NCI-H1048 (cell line): ENCODE measurements at places on chromosomes 13 and 19.

DNA sequence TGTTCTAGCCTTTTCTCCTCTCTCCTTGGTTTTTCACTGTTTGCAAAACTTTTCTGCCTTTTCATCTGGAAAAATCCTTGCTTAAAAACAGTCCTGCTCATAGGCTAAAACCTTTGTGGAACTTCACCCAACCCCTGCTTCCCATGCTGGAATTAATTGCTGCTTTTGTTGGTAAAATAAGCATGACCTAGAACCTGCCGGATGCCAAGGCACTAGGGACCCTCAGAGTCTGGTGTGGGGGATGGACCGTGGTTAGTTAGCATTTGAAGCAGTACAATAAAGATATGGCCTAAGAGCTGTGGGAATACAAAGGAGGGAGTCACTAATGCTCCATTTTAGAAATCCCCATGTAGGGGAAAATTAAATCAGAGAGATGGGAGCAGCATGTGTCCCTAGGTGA lies 326.3 kb downstream of the KCNRG start:
- DNase-seq: no peak

GRCh38 chr19:5131506-5132205 lies 162.7 kb downstream of the KDM4B start:
- no peak for DNase-seq

DNA sequence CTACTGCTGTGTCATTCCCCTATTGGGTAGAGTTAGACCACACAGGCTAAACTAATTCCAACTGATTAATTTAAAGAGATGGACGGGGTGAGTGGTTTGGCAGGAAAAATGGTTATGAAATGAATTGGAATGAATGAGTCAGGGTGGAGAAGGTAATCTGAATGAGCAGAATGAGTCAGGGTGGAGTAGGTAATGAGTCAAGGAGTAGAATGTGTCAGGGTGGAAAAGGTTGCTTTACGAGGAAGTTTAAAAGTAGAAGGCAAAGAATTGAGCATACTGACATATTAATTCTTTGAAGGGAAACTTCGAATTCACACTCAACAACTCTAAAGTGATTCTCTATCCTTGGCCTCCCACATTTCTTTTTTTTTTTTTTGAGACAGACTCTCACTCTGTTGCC lies 12.7 kb upstream of the ZNF121 start:
- DNase-seq: no peak

DNA sequence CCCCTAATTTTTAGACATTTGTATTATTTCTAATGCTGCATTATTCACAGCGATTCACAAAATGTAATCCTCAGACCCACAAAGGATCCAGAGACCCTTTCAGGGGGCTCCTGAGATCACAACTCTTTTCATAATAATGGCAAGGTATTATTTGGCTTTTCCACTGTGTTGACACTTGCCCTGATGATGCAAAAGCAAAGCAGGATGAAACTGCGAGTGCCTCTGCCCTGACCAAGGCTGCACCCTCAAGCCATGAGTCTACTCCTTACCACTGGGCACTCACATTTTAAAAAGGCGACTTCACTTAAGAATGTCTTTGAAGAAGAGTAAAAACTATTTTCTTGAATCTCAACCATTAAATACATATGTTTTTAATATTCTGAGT lies 11.4 kb downstream of the ELF1 start:
- DNase-seq: no peak

DNA sequence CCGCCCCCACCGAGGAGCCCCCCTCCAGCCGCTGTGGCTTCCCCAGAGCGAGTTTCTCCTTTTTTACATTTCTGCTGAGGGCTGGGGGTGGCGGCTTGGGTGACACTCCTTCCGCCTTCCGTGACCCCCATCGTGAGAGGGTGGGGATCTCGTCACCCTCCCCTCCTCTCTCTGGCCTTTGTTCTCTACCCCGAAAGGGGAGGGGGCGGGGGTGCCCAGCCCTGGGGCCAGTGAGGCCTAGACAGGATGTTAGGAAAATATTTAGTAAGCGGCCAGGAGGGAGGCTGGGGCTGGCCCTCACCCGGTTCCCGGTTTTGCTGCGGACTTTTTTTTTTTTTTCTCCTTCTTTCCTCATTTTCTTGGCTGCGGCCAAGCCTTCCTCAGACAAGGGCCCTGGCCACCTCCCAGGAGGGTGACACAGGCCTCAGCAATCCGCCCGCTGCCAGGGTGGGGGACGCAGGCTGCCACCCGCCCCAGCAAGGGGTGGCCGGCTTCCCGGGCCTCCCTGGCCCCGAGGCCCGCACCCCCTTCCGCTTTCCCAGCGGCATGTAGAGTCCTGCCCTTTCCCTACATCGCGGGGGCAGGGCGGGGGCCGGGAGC lies 3.9 kb downstream of the MIDN start:
- DNase-seq: no peak

- DNase-seq: no peak
These were observed 361.9 kb upstream of the GPC6 start for GRCh38 chr13:92864584-92865284.

DNA sequence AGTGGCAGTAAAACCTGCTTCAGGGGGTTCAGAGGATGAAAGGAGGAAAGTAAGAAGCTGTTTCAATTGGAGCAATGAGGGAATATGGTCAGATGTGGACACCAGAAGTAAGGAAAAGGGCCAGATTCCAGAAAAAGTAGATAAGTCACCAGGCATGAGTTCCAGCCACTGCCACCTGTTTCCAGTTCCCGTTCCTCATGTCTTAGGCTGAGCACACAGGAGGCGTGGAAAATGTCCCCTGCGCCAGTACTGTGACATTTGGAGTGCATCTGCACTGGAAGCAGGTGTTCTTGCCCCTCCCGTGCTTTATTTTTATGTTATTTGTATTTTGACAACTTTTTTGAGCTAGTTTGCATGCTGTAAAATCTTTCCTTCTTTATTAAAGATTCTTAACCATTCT lies 25.3 kb downstream of the LMO7 start:
- DNase-seq: no peak

DNA sequence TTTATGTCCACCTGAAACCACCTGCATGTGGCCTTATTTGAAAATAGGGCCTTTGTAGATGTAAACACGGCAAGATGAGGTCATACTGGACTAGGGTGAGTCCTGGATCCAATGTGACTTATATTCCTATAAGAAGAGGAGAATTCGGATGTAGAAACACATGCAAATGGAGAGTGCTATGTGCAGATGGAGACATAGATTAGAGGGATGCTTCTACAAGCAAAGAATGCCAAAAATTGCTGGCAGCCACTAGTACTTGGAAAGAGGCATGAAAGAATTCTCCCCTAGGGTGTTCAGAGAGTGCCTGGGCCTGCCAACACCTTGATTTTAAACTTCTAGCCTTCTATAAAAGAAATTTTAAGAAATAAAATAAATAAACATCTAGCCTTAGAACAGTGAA lies 226.1 kb downstream of the RFC3 start:
- DNase-seq: no peak

GRCh38 chr19:2834294-2834871 lies 6.9 kb upstream of the ZNF555 start:
- DNase-seq: no peak

- DNase-seq: no peak
These were observed 8.0 kb downstream of the GPATCH1 start for GRCh38 chr19:33089010-33089409.

- DNase-seq: no peak
These were observed 12.4 kb downstream of the TNFSF13B start for GRCh38 chr13:108281901-108282300.

- peak; percentile 84 for DNase-seq
These were observed 1.5 kb upstream of the ATP5F1D start for GRCh38 chr19:1239796-1240737.

- no peak for DNase-seq
These were observed 12.2 kb downstream of the PIP5K1C start for GRCh38 chr19:3687774-3688706.

DNA sequence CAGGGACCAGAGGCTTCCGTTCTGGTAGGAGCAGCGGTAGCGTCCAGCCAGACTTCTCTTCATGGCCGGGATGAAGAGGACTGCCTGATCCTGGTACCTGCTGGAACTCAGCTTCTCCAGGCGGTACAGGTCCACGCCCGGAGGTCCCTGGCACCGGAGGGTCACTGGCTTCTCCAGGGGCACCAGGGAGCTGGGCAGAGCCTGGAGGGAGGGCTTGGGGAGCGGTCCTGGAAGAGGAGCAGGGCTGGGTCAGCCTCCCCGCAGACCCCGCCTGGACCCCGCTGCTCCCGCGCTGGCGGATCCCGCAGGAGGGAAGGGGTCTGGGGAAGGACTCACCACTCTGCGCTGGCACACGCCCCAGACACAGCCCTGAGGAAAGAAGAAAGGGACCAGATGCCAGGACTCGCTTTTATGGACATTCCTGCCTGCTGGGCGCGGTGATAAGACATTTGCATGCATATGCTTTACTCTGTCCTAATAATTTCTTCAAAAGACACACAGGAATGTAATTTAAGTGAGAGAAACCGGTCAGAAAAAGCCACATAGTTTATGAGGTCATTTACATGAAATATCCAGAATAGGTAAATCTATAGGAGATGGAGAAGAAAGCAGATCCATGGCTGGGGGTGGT lies 5.8 kb downstream of the GP6 start:
- no peak for DNase-seq

- no peak for DNase-seq
These were observed 201.2 kb upstream of the UBL3 start for GRCh38 chr13:30051531-30052060.

- no peak for DNase-seq
These were observed 40.3 kb downstream of the CYP4F22 start for GRCh38 chr19:15548648-15549047.

GRCh38 chr13:86174622-86175021 lies 375.4 kb upstream of the SLITRK6 start:
- no peak for DNase-seq

DNA sequence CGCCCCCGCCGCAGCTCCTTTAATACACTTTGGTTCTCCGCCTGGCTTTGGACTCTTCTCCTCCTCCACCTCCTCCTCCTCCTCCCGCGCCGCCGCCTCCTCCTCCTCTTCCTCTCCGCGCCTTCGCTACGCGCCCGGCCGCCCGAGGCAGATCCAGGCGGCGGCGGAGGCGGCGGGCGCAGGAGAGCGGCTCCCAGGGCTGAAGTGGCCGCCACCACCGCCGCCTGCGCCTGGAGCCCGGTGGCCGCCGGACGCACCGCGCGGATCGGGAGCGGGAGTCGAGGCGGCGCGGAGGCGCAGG lies at the start of gene ZIC2:
ZIC2 (plus strand) TSS at position 50 of the 301 bp plus-strand sequence. CDS start 281 bp downstream, outside the sequence.
- DNase-seq: no peak

GRCh38 chr13:30362869-30363268 lies 55.5 kb upstream of the KATNAL1 start:
- DNase-seq: no peak

- no peak for DNase-seq
These were observed 420.3 kb upstream of the PCDH9 start for GRCh38 chr13:67650471-67650870.

DNA sequence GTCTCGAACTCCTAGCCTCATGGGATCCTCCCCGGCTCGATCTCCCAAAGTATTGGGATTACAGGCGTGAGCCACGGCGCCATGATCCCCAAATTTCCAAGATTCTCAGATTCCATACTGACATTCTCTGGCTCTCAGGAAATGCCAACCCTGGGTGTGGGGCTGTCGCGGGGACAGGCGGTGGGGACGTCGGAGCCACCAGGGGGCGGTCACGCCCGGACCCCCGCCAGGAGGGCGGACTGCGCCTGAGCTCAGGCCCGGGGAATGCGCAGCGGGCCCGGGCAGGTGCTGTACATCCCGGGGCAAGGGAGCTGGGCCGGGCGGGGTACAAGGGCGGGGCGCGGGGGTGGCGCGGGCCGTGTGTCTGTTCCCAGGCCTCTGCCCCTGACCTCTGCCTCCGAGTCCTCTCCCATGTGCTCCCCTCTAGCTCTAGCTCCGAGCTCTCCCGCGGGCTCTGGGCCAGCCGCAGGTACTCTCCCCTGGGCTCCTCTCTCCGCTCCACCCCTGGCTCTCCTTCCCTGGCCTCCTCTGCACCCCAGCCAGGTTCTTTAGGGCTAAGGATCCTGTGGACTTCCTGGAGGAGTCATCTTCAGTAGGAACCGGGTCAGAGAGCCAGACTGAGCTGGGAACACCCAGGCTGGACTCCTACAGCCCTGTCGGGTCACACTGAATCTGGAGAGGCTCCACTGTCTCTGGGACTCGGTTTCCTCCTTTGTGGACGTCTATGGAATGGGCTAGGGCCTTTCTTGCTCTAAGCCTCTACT lies 2.4 kb downstream of the PPP1R13L start:
- no peak for DNase-seq

DNA sequence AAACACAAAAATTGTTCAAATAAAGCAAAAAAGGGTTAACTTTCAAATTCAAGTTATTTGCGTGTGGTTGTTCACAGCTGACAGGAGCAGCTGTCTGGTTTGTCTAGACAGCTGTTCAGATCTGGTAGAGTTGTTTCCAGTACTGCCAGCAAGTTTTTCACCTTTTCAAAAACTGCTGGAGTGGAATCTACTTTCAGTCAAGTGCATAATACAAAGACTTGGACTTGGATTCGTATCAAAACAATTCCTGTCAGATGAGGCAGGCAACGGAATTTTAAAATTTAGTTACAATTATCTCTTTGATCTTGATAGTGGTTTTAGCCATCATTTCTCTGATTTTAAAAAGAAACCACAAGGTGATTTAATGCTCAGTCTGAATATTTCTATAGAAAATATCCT lies 51.7 kb upstream of the EEF1AKMT1 start:
- DNase-seq: no peak
